ENCODE measurements at places on chromosomes 16 and 17.

- no peak for DNase-seq
Observed at GRCh38 chr16:85490407-85491057, 122.6 kb upstream of the GSE1 start.

DNA sequence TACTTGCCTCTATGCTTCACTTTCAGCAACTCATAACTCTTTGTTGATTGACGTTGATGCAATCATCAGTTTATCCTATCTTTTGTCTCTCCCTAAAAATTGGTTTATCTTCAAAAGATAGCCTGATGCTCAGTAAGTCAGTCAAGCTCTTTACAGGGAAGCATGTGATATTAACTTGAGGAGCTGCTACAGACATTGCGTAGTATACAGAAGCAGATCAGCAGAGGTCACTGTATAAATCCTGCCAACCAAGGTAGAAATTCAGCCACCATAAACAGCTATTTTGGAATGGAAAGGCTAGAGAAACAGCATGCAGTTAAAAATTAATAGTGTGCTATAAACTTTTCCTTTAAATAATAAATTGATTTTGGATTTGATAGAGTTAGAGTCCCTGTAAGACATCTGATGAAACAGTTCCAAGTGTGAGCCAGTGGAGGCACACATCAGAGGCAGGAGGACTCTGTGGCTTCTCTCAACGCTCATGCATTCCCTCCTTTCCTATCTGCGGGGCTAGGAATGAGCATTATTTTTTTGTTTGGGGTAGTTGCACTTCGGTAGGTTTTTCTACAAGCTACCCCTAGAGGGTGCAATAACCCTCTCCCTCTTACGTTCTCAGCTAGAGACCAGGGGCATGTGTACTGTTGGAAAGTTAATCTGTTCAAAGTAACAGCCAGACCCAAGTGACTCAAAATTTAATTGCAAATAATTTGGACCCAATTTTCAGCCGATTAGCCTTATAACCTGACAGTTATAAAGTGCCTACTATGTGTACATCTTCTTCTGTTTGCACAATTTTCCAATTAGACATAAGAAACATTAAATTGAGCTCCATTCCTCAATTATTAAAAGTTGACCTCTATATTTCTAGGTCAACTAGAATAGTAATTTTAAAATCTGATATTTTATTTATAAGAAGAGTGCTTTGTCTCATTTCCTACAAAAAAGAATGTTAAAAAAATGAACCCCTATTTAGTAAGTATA is 647.7 kb upstream of the SOX9 start:
- DNase-seq: no peak

- DNase-seq: no peak
Observed at GRCh38 chr16:11150190-11150589, 105.8 kb downstream of the SOCS1 start.

GRCh38 chr16:50809561-50809960 is 67.7 kb downstream of the CYLD start:
- DNase-seq: no peak

DNA sequence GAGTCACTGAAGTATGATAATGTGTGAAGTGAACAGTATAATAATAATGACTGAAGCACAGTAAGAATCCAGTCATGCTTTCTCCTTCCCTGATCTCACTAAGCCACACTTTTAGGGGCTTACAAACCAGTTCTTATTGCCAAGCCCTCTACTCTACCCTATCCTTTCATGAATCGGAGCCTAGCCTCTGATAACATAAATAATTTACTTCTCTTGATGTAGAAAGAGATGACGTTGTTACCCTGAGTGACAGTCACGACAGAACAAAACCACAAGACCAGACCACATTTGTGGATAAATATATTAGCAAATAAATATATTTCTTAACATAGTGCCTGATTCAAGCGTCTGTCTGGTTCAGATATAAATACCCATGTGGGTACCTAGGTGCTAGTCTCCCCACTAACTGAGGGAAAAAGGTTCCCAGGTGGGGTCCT is 1.4 kb upstream of the SUPT4H1 start:
- DNase-seq: no peak

- DNase-seq: no peak
Observed at GRCh38 chr16:69405757-69406156, 18.7 kb upstream of the CYB5B start.

- DNase-seq: no peak
Observed at GRCh38 chr17:75501378-75502071, 13.8 kb downstream of the CASKIN2 start.

- DNase-seq: no peak
Observed at GRCh38 chr16:74592847-74593246, 14.1 kb downstream of the GLG1 start.

- DNase-seq: peak; percentile 76
Observed at GRCh38 chr16:68528686-68529379, 10.3 kb upstream of the ZFP90 start.

Measured in stimulated activated CD8-positive, alpha-beta memory T cell treated with anti-CD3 and anti-CD28 coated beads, Interleukin-7, amount 100 ng/mL, for 1 hour (primary cell).